ENCODE measurements at places on chromosomes 1 and 21. TPM values are rescaled to one million over a fixed set of nuclear protein-coding genes. Genes with fewer than 3 reads are reported as not detected.

The HTR6 gene
- not detected for polyA plus RNA-seq

The LCE3D gene
- polyA plus RNA-seq, result not detected

The AGBL4 gene
- polyA plus RNA-seq, result 0.05 TPM

The CLCNKA gene
- 0.30 TPM for polyA plus RNA-seq

The AK5 gene
- 0.21 TPM for polyA plus RNA-seq

The METTL13 gene
- 66.4 TPM for polyA plus RNA-seq

DNA sequence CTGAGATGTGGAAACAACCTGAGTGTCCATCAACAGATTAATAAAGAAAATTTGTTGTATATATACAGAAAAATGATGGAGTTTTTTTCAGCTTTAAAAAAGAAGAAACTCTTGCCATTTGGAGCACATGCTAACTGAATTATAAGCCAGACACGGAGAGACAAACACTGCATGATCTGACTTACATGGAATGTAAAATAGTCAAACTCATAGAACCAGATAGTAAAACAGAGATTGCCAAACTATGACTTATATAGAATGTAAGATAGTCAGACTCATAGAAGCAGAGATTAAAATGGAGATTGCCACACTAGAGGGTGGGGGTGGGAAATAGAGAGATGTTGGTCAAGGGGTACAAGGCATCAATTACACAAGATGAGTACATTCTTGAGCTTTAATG lies 1786.6 kb downstream of the PLA2G4A start:
- no peak for DNase-seq

- no peak for DNase-seq
Measured at GRCh38 chr1:105838071-105838470, 1218.4 kb upstream of the PRMT6 start.

GRCh38 chr1:156592910-156593660 lies 1.5 kb downstream of the NAXE start:
- DNase-seq, result no peak

DNA sequence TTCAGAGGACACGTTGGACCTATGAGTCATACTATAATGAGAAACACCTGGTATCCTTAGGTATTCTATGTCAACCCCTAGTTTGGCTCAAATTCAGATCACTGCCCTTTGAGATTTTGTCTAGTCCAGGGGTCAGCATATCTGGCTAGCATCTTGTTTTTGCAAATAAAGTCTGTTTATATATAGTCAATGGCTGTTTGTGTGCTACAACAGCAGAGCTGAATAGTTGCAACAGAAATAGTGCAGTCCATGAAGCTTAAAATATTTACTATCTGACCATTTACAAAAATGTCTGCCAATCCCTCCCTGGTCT lies 48.5 kb upstream of the EDEM3 start:
- no peak for DNase-seq

DNA sequence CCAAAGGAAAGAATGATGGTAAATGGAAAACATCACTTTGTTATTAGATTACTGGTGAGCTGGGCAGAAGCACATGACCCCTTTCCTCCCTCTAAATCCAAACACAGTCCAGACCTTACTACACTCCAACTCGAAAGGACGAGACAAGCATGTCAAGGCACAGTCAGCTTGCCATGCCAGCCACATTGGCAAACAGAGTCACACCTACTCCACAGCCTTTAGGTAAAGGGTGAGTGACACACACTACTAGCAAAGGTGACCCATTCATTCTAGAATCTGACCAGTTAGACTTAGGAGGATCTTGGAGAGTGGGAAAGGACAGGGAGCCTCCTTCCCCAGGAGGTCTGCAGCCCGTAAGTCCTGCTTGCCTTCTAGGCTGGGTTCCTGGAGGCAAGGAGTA lies 3.0 kb downstream of the SLC44A3 start:
- DNase-seq, result no peak

- DNase-seq, result no peak
Measured at GRCh38 chr1:10677491-10678391, 118.7 kb downstream of the CASZ1 start.

- DNase-seq, result no peak
Measured at GRCh38 chr1:201506092-201506491, 831 bp downstream of the CSRP1 start.

DNA sequence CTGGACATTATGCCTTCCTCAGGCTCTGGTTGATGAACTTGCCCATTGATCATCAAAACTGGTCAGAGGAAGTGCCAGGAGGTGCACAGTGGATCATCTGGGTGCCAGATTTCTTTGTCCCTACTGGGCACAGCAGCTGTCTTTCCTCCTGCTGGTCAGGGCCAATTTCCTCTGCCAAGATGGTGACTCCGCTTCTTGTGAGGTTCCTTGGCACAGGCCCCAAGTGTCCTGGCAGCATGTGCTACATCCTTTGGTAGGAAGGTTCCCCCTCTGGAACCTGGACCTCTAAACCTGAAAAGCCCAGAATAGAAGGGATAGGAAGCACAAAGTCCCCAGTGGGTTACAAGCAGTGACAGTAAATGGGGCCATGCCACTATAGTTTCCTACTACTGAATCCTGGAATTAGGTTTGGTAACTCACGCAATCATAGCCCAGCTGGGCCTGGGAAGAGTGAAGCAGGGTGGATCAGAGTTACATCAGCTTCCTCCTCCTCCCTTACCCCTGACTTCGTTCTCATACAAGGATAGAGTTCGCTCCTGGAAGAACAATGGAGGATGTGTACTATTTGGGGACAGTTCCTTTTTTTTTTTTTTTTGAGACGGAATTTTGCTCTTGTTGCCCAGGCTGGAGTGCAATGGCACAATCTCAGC lies 147.1 kb downstream of the CNIH3 start:
- peak; percentile 23 for DNase-seq

DNA sequence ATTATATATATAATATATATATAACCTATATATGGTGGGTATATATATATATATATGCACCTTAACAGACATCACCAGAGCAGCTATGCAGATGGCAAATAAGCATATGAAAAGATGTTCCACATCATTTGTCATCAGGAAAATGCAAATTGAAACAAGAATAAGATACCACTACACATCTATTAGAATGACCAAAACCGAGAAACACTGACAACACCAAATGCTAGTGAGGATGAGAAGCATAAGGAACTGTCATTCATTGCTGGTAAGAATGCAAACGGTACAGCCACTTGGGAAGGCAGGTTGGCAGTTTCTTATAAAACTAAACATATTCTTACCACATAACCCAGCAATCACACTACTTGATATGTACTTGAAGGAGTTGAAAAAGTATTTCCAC lies 219.8 kb upstream of the PRMT6 start:
- no peak for DNase-seq

DNA sequence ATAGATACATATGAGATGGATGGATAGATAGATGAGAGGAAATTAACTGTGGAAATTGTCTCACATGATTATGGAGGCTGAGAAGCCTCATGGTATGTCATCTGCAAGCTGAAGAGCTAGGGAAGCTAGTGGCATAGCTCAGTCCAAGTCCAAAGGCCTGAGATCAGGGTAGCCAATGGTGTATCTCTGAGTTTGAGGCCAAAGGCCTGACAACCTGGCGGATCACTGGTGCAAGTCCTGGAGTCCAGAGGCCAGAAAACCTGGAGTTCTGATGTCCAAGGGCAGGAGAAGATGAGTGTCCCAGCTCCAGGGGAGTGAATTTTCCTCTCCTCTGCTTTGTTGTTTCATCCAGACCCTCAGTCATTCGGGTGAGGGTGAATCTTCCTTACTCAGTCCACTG lies 43.9 kb upstream of the SPOCD1 start:
- no peak for DNase-seq

DNA sequence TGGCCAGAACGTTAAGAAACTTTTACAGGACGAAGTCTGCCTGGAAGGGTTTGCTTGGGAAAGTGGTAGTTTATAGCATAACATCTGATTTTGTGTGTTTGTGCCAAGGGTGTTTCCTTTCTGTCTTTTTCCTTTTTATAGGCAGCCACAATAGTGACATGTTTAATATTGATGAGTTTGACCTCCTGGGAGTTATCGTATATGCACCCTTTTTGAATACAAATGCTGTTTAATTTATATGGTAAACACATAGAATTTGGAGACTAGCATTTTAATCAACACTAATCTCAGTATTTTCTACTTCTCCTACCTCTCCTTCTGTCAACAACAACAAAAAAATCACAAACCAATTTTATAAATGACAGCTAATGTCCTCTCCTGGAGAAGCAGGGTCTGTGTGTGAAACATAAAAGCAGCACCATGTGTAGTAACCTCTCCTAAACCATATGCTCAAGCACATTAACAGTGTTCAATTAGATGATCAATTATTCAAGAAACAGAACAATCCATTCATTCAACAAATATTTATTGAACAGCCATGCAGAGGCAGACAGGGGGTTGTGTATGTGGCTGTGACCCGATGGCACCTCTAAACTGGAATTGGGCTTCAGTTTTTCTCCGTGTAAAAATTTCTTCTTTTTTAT lies 604 bp upstream of the FMN2 start:
- no peak for DNase-seq

- DNase-seq, result peak; percentile 14
Measured at GRCh38 chr1:1293263-1294249, 13.3 kb downstream of the SCNN1D start.

DNA sequence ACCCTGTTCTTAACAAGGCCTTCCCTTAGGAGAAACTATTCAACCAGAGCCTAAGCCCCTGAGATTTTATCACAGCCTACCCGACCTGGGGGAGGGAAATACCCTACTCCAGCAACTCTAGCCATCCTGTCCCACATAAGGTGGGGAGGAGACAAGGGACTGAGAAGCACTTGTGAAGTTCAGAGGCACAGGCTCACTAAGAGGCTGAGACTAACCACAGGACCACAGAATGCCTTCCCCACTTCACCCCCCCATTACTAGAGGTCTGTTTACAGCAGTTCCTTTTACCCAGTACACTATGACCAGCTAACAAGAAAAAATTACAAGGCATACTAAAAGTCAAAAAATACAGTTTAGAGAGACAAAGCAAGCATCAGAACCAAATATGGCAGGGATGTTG lies 86.8 kb downstream of the TEX35 start:
- DNase-seq, result no peak

- DNase-seq, result no peak
Measured at GRCh38 chr1:232150770-232151548, 479.0 kb downstream of the SIPA1L2 start.

GRCh38 chr1:214537872-214538473 lies 13.4 kb downstream of the PTPN14 start:
- no peak for DNase-seq

- no peak for DNase-seq
Measured at GRCh38 chr1:10283318-10283984, 73.1 kb downstream of the KIF1B start.

- no peak for DNase-seq
Measured at GRCh38 chr1:243345205-243345604, 89.4 kb downstream of the SDCCAG8 start.
